Effector memory CD8-positive, alpha-beta T cell (primary cell): ENCODE measurements at places on chromosomes 7 and 10.

GRCh38 chr10:18737236-18737635 is 78.0 kb downstream of the ARL5B start:
- DNase-seq, result no peak

GRCh38 chr10:52779541-52780390 is 7.2 kb upstream of the MBL2 start:
- no peak for DNase-seq

- no peak for DNase-seq
Observed at GRCh38 chr10:103759100-103759781, 96.1 kb downstream of the SH3PXD2A start.

- DNase-seq, result no peak
Observed at GRCh38 chr7:32204361-32205018, 134.3 kb upstream of the PDE1C start.

GRCh38 chr7:101140746-101141382 is 13.4 kb upstream of the AP1S1 start:
- no peak for DNase-seq

- no peak for DNase-seq
Observed at GRCh38 chr7:44151956-44152355, 10.8 kb upstream of the MYL7 start.

- DNase-seq, result no peak
Observed at GRCh38 chr7:31734456-31734855, 47.4 kb downstream of the PPP1R17 start.

GRCh38 chr7:55140941-55141278 is 122.1 kb downstream of the EGFR start:
- no peak for DNase-seq

DNA sequence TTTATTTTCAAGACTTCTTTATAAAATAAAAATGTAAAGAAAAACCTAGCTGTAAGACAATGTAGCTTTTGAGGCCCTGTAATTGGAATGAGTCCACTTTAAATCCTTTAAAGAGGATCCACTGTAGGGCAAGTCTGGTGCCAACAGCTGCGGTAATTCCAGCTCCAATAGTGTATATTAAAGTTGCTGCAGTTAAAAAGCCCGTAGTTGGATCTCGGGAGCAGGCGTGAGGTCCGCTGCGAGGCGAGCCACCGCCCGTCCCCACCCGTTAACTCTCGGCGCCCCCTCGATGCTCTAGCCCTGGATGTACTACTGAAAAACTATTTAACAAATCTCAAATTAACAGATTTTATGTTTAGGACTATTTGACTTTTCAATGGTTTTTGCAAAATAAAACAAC is 414.7 kb upstream of the SEMA3C start:
- no peak for DNase-seq

DNA sequence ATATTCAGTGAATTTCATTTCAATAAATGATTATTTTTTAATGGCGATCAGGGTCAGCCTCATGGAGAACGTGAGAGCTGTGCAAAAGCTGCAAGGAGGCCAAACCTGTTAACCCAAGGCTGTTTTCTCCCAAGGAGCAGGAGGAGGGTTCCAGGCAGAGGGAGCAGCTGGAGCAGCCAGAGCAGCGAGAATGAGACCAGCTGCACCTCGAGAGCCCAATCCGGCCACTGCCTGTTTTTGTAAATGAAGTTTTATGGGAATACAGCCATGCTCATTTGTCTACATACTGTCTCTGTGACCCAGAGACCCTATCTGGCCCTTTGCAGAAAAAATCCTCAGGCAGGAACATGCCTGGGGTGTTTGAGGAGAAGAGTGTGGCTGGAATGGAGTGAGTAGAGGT is 104.9 kb downstream of the GRK5 start:
- no peak for DNase-seq

DNA sequence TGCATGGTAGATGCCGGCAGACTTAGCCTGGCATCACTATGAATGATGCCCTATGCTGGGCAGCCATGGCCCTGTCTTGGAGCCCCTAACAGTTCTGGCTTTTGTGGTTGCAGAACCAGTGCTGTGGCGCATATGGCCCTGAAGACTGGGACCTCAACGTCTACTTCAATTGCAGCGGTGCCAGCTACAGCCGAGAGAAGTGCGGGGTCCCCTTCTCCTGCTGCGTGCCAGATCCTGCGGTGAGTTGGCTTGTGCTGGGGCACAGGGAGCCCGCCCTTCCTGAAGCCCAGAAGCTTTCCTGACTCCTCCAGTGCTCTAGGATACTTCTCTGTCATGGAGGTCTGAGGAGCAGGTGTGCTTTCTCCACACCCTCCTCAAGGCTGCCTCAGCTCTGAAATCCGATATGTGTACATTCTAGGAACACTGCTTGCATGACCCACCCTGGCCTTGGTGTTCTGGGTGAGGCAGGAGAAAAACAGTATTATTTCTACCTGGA is 25.6 kb upstream of the SH2D4B start:
- no peak for DNase-seq

- no peak for DNase-seq
Observed at GRCh38 chr10:10865303-10865702, 152.4 kb upstream of the CELF2 start.

DNA sequence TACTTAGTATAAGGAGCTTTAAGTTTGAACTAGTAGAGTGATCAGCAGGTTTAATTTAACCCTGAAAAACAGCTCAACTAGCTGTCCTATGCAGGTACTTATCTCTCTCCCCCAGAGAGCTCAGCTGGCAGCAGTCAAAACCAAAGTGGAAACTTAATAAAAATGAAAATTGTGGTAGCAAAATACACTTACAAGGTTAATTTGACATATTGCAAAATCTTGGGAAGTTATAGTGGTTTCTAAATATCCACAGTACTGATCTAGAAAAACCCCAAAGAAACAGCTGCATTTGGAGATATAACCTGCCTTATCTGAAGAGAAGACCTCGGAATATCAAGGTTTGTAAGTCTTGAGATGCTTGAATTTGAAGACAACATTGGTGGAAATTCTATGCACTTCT is 269.2 kb downstream of the RNLS start:
- no peak for DNase-seq

- DNase-seq, result no peak
Observed at GRCh38 chr10:28494420-28494819, 38.5 kb upstream of the WAC start.

DNA sequence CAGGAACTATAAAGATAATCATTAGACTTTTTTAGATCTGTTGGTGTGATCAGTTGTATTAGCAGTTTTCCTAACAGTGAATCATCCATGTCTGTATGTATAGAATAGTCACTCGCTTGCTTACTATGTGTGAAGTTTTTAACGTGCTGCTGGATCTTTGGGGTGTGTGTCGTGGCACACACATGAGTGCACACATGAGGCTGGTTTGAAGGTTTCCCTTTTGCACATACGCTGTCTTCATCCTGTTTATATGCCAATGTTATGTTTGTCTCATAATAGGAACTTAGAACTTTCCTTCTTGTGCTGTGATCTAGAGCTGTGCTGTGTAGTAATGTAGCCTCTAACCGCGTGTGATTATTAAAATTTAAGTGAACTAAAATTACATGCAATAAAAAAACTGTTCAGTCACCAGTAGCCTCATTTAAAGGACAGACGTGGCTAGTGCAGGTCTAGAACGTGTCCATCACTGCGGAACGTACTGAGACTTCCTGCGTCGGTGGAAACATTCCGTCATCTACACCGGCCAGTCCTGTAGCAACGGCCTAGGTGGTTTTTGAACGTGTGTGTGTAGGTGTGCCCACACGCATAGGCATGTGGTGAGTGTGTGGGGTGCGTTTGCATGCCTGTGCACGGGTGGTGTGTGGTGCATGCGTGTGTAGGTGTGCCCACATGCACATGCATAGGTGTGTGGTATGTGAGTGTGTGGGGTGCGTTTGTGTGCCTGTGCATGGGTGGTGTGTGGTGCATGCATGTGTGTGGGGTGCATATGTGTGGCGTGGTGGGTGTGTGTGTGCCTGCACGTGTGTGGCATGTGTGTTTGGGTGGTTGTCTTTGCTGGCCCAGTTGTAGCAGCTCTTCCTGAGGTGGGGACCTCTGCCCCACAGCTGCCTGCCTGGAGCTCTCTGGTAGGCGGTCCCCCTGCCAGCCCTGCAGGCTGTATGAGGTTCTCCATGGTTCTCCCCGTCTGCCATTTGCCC is 56.6 kb downstream of the INPP5A start:
- no peak for DNase-seq

DNA sequence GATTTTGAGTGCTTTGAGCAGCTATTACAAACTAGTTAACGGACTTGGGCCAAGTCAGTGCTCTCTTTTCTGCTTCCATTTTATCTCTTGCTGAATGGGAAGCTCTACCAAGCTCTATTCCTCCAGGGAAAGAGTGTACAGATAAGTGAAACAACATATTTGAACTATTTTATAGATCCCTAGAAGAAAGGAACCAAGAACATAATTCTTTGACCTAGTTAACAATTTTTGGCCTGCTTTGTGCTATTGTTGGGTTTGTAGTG is 244.8 kb downstream of the PRKG1 start:
- no peak for DNase-seq

DNA sequence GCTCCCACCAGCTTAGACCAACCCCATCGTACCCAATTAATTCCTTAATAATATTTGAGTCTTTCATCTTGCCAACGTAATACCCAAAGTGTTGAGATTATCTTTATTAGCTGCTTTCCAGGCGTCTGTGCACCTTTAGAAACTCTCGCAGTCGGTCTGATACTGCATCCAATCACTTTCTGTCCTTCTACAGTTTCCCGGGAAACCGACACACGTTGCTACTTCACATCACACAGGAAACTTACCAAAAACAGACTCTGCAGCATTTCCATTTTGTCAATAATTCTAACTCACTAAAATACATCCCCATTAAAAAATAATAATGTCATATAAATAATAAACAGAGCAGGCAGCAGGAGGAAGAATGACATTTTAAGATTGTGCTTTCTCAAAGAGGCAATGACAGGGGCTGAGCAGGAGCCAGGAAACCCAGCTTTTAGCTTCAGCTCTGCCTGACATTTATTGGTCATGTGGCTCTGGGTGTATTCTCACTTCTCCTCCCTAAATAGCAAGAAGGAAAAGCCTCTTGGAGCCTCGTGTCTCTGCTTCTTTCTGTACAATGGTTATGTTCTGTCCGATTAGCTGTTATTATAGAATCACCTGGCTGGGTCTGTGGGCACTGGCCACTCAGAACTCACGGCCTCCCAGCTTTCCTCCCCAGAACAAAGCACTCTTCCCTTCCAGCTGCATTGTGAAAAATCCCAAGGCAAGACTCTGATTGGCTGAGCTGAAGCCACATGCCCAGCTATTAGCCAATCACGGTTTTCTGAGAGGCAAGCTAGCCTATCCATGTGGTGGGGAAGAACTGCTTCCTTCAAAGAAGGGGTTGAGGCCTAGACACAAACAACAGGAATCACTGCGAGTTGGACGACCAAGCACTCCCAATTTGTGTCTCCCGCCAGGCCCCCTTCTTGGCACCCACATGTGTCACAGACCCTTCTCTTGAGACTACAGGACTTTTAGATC is 424.7 kb upstream of the FOXK1 start:
- DNase-seq, result no peak

DNA sequence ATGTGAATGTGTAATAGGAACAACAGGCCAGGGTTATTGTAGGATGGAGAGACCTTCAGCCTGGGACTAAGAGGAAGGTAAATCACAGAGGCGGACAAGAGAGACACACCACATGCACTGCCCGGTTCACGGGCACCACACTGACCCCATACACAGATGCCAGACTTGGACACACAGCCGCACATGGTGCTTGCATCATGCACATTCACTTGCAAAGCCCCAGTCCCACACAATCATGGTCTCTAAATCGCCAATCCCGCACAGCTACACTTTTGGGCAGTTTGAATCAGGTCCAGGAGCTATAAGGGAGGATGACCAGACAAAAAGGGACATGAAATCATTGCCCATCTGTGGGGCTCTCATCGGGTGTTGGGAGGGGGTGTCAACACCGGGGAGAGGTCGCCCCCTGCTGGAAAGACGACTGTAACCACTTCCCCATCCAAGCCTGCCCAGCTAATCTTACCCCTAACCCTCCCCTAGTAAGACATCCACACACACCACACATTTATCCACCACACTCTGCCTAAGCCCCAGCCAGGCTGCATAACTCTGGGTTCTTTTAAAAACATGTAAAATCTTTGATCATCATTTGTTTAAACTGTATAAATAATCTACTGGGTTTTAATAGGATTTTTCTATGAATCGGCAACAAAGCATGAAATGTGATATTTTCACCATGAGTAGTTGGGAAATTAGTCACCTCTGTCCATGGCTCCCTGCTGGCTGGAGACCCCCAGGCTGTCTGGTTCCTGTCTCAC is 40.5 kb upstream of the SLF2 start:
- peak; percentile 11 for DNase-seq

GRCh38 chr10:107437921-107438320 is 273.4 kb upstream of the SORCS1 start:
- DNase-seq, result no peak

- DNase-seq, result no peak
Observed at GRCh38 chr10:122328676-122329075, 45.8 kb upstream of the PLEKHA1 start.

DNA sequence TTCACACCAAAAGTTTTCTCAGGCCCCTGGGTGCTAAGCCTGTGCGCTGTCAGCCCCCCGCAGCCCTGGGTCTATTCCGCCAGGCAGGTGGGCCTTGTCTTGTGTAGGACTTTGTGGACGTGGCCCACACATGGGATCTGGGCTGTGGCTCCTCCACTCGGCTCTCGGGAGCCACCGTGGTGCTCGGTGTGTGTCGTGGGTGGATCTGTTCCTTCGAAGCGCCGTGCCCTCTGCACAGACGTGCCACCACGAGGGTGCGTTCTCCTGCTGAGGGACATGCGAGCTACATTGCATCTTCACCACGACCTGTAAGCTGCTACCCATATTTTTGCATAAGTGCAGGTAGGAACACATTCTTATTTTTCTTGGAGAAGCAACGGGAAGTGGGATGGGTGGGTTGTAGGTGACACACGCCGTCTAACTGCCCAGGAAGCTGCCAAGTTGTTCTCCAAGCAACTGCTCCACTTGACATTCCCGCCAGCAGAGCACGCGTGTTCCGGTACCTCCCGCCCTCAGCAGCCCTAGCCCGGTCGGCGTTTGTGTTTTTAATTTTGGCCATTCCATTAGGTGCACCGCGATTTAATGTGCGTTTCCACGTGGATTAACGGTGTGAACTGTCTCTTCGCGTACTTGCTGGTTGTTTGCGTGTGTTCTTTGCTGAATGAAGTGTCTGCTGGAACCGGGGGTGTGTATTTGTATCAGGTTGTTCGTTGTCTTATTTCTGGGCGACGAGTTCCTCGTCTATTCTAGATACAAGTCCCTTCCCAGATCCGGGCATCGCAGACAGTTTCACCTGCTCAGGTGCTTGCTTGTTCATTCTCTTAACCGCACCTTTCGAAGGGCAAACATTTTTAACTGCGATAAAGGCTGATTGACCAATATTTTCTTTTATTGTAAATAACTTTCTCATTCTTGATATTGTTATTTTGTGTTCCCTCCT is 47.4 kb upstream of the CFAP46 start:
- no peak for DNase-seq

- no peak for DNase-seq
Observed at GRCh38 chr7:47764746-47765145, 182.8 kb upstream of the TNS3 start.

GRCh38 chr10:124763267-124763666 is 19.1 kb upstream of the FAM53B start:
- DNase-seq, result no peak

GRCh38 chr10:105793071-105793470 is 1152.0 kb downstream of the SORCS3 start:
- DNase-seq, result no peak

- no peak for DNase-seq
Observed at GRCh38 chr10:42754155-42755027, 28.2 kb upstream of the BMS1 start.

- DNase-seq, result peak; percentile 37
Observed at GRCh38 chr10:114304571-114305421, 65.7 kb downstream of the VWA2 start.
